ENCODE measurements at places on chromosomes 5 and 9. TPM values are rescaled to one million over a fixed set of nuclear protein-coding genes. Genes with fewer than 3 reads are reported as not detected.

- DNase-seq, result no peak
Measured at GRCh38 chr5:142825378-142826089, 55.4 kb downstream of the ARHGAP26 start.

- DNase-seq, result no peak
Measured at GRCh38 chr9:76379494-76379893, 14.7 kb downstream of the RFK start.

DNA sequence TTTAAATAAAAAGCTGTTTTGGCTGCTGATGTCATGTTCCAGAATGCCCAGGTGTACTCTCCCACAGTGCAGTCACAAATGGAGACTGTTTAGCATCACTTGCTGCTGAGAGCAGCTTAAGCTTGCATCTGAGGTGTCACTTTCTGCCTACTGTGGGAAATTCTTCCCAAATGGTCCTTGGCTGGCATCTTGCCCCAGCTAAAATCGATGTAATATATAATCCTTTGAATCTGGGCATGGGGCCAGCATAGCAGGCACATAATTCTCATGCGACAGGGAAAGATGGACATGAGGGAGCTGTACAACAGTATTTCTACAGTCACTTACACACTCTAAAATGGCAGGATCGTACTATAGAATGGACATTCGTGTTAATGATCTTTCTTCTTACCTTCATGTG, 144.3 kb downstream of the MACIR start:
- DNase-seq, result no peak

DNA sequence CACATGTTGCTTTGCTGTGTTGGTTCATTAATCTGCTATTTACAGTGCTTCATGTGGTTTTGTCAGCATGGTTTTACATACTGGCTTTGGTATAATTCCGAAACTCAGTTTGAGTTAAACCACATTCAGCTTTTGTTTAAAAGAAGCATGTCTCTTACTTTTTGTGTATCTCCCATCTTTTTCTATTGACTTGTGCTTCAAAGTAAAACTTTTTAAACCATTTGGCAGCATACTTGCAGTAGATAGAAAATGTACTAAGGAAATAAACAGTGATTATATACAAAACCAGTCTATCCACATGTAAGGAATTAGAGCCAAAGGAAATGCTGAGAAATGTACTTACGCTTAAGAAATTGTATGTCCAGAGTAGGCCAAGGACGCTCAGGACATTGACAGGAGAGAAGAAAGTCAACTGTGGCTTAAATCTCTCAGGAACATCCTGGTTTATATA, 286.9 kb downstream of the ARHGEF28 start:
- no peak for DNase-seq

DNA sequence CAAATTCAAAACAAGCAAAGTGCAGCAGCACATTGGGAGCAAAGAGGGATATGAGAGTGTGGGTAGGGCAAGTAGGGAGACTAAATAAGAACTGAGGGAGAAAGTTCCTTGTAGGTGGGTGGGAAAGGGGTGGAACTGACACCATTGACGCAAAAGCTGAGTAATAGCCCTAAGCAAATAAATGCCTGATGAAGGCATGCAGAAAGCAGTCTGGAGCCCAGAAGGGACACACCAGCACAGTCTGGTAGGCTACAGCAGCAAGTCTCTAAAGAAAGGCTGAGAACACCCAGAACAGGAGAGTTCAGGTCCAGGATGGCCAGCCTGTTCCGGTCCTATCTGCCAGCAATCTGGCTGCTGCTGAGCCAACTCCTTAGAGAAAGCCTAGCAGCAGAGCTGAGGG, at the start of gene INSL4:
TSS of gene INSL4 (plus strand) at position 208 of the 400 bp plus-strand sequence. CDS start at position 313, 105 bp downstream.
- no peak for DNase-seq

- DNase-seq, result no peak
Measured at GRCh38 chr5:56384186-56384585, 151.1 kb upstream of the ANKRD55 start.

GRCh38 chr5:10509575-10509974, 54.3 kb upstream of the ANKRD33B start:
- no peak for DNase-seq

DNA sequence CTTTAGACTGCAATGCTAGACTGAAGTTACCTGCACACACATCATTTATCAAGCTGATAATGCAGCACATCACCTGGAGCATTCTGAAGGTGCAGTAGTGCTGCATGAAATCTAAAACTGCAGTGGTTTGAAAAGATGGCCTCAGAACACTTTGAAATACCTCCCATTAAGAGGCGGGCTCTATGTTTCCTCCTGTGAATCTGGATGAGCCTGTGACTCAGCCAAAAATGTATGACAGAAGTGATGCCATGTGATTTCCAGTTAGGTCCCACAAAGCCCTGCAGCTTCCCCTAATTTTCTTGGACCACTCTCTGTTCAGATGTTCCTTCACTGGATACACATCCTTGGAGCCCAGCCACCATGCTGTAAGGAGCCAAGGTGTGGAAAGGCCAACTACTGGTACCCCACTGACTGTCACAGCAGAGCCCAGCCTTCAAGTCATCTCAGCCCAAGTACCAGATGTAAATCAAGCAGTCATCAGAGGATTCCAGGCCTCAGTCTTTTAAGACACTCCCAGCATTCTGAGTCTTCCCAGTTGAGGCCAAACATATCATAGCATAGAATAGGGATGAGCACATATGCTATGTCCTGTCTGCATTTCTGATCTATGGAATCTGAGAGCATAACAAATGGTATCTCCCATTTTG, 27.2 kb upstream of the DEPDC1B start:
- DNase-seq, result no peak

DNA sequence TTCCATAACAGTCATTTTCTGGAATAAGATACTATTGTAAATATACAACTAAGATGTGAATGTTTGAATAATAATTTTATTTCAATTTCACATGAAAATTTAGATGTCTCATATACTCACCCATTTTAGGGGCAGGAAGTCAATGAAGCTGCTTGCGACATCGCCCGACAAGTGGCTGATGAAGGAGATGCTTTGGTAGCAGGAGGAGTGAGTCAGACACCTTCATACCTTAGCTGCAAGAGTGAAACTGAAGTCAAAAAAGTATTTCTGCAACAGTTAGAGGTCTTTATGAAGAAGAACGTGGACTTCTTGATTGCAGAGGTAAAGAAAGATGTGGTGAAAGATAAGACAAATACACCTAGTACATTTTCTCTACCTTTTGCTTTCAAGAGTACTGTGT, 8.6 kb downstream of the BHMT start:
- DNase-seq, result no peak

- DNase-seq, result no peak
Measured at GRCh38 chr9:76887951-76888350, 18.0 kb downstream of the PRUNE2 start.

DNA sequence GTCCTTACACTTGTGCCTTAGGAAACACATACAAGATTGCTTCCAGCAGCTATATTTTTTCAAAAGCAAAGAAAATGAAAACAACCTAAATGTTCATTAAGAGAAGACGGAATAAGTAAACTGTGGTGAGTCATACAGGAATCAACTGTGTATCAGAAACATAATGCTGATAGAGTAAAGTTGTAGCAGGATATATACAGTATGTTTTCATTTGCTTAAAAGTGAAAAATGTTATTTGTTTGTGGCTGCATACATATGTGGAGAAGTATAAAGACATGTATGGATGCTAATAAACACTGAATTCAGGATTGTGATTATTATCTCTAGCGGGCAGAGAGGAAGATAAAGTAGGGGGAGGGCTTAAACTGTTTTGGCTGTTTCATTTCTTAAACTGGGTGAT, 8.3 kb downstream of the DCTN4 start:
- no peak for DNase-seq

- DNase-seq, result no peak
Measured at GRCh38 chr9:127742435-127743088, 7.5 kb upstream of the TOR2A start.

- DNase-seq, result no peak
Measured at GRCh38 chr5:169627551-169627950, 9.5 kb upstream of the DOCK2 start.

DNA sequence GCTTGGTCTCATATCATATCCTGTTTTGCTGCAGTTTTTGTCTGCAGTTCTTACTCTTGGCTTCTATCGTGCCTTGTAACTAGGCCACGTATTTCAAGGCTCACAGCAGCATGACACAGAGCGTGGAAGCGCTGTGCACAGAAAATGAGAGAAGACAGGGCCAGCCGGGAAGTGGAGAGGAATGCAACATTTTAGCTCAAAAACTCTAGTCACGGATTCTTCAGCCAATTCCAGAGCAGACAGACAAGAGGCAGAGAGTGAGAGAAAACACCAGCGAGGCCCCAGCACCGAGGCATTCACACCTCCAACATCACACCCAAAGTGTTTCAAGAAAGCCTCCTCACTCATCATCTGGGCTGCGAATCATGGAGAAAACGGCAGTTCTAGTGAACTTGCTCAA, 160.8 kb downstream of the DNAH5 start:
- DNase-seq, result no peak

GRCh38 chr5:138366632-138367382, 14.3 kb downstream of the KDM3B start:
- no peak for DNase-seq

DNA sequence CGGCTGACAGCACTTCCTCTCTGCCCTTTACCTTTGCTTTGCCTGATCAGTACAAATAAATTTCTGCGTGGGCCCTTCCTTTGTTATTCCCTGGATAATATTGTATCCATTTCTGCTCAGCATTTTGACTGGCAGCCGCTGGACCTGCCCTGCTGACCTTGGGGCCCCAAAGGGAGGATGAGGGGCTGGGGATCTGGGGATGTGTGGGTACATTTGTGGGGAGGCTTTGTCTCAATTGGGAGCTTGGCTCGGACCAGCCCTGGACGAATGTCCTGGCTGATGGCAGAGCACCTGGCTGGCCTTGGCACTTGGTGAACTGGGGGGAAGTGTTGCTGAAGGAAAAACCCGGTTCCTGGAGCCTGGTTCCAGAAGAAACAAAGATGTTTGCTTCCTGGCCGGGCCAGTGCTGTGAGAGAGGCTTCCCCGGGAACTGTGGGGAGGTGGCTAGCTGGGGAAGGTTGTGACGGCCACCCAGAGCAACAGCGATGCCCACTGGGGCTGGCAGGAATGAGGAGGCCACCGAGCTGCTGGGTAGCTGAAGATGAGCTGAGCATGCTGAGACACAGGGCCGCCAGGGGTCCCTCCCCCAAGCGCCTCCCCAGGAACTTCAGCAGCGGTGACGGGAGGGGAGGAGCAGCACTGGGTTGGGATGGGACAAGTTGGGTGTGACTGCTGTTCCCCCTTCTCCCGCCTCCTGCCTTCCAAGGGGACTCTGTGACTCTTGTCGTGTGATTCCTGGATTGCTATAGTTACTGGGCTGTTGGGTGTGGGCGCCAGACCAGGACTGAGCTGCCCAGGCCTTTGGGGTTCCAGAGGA, 8.4 kb downstream of the LMX1B start:
- DNase-seq, result no peak

DNA sequence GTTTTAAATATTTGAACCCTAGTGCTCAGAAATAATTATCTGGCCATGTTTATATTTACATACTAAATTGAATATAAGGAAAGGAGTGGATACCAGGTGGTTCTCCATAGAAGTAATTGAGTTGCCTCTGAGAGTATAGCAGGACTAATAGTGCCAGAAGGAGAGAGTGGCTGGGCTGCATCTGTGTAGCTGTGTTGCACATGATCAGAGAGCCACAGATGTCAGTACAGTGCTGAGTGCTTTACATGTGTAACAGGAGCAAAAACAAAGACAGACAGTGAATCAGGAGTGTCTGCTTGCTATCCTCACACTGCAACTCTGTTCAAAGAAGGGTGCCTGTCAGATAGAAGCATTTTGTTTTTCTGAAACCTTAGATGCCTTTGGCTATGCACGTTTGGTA, 353.9 kb upstream of the PAPPA start:
- DNase-seq, result no peak

GRCh38 chr9:13485068-13485596, 205.6 kb upstream of the MPDZ start:
- peak; percentile 63 for DNase-seq

GRCh38 chr5:176486189-176486757, 38.1 kb downstream of the FAF2 start:
- DNase-seq, result no peak

DNA sequence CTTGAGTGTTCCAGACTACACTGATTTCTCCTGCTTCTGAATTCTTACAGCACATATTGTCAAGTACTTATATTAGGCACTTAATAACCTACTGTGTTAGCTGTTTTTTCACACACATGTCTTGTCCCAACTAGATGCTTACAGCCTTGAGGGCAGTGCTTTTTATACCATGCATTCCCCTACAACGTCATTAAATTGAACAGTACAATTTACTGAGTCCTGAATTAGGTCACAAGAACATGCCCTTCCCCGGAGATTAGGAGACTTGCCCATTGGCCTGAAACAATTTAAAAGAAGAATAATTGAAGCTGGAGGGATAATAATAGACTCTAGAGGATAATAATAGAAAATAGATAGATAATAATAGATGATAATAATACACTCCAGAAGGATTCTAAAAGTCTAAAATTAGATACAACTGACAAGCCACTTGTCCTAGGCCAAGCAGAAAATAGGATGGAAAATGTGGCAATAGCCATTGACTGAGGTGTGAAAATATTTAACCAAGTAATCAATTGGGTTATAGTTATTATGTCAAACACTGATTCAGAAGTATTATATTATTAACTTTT, 112.6 kb upstream of the SLC12A2 start:
- DNase-seq, result no peak

DNA sequence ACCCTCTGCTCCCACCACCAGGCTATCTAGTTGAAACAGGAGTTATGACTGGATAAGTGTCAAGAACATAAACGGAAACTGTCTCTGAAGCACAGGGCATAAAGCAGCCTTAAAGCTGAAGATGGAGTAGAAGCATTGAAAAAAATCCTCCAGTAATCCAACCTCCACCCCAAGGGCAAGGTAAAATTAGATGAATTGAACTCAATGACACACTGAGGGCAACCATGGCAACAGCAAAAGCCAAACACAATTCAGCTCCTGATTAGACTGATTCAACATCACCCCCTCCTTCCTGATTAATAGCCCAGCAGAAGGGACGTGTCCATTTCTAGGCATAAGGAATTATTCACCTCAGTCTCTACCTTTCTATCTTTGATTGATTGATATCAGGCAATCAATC, 183.2 kb upstream of the MAP3K1 start:
- no peak for DNase-seq

GRCh38 chr5:38825494-38825893, 20.3 kb upstream of the OSMR start:
- DNase-seq, result no peak

OR13C9 gene
- total RNA-seq, result not detected

RETREG1 gene
- 37.4 TPM for total RNA-seq

GNA14 gene
- total RNA-seq, result 8.0 TPM

DIRAS2 gene
- 5.8 TPM for total RNA-seq

SUSD3 gene
- 6.6 TPM for total RNA-seq

TTC39B gene
- 17.7 TPM for total RNA-seq

PTGER4 gene
- 17.1 TPM for total RNA-seq

RNF183 gene
- not detected for total RNA-seq

CNTNAP3 gene
- 10.5 TPM for total RNA-seq

GDNF gene
- total RNA-seq, result not detected

CD72 gene
- 5.5 TPM for total RNA-seq

RGS7BP gene
- total RNA-seq, result 0.67 TPM

ENHO gene
- 23.5 TPM for total RNA-seq

All from sciatic nerve (tissue), 2 donors.